ENCODE measurements at places on chromosomes 13 and 19.

- DNase-seq, result no peak
These were observed 4.2 kb downstream of the DHX34 start for GRCh38 chr19:47353307-47353712.

- no peak for DNase-seq
These were observed 2.1 kb downstream of the TEAD2 start for GRCh38 chr19:49359851-49360820.

GRCh38 chr13:71801165-71801760 lies 65.7 kb downstream of the DACH1 start:
- no peak for DNase-seq

GRCh38 chr19:45884682-45885555 lies 1.0 kb downstream of the IRF2BP1 start:
- no peak for DNase-seq

GRCh38 chr13:25241007-25241406 lies 46.3 kb downstream of the MTMR6 start:
- no peak for DNase-seq

- DNase-seq, result no peak
These were observed 3.4 kb downstream of the ITGBL1 start for GRCh38 chr13:101455863-101456262.

- DNase-seq, result no peak
These were observed at the start of gene GNA15 for GRCh38 chr19:3135961-3136683. Gene GNA15 (plus strand): TSS chr19:3136033. CDS start chr19:3136451, 418 bp downstream.

Data from stimulated activated CD8-positive, alpha-beta memory T cell treated with anti-CD3 and anti-CD28 coated beads, Interleukin-4, amount 100 ng/mL, for 1 hour (primary cell).